Esophagus squamous epithelium (tissue), 5 donors: ENCODE measurements at places on chromosomes 4 and X.

DNA sequence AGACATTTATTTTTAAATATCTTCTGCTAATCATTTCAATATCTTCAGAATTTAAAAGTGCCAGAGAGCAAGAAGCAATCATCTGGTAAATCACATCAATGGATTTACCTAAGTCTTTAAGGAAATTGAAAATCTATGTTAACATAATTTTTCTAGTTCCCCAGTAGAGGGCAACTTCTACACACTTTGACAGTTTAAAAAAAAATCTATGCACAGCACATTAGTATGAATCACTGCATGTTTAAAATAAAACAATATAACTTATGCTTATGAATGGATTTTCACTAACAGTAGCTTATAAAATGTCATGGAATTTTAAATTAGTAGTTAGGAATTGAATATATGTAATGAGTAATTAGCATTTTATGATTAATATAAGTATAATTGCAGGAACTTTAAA lies 126.5 kb downstream of the REELD1 start:
- DNase-seq: no peak

GRCh38 chr4:185145572-185145971 lies 2.5 kb downstream of the SLC25A4 start:
- no peak for DNase-seq

- DNase-seq: no peak
Measured at GRCh38 chrX:22095286-22095685, 63.2 kb downstream of the PHEX start.

- no peak for DNase-seq
Measured at GRCh38 chr4:168811207-168811606, 198.8 kb downstream of the CBR4 start.

DNA sequence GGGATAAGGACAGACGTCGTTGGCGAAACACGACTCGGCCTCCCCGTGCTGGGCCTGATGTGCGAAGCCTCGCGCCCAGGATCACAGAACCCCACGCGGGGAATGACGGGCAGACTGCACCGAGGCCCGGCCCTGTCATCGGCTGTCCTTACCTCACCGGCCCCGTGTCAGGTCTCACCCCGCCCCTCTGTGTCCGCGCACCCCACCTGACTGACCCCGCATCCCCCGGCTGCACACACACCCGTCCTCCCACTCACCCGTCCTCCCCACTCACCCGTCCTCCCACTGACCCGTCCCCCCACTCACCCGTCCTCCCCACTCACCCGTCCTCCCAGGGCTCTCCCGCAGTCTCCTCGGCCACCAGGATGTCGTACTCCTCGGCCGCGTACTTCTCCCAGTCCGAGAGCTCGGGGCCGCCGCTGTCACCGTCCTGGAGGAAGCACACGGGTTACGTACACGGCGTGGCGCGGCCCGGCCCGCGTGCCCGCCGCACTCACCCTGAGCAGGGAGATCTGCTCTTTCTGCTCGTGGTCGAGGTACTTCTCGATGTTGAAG lies 19.8 kb upstream of the GTPBP6 start:
- DNase-seq: no peak

- DNase-seq: no peak
Measured at GRCh38 chr4:145907812-145908211, 30.8 kb downstream of the ZNF827 start.

GRCh38 chr4:105102016-105102415 lies 44.7 kb upstream of the TET2 start:
- DNase-seq: no peak

DNA sequence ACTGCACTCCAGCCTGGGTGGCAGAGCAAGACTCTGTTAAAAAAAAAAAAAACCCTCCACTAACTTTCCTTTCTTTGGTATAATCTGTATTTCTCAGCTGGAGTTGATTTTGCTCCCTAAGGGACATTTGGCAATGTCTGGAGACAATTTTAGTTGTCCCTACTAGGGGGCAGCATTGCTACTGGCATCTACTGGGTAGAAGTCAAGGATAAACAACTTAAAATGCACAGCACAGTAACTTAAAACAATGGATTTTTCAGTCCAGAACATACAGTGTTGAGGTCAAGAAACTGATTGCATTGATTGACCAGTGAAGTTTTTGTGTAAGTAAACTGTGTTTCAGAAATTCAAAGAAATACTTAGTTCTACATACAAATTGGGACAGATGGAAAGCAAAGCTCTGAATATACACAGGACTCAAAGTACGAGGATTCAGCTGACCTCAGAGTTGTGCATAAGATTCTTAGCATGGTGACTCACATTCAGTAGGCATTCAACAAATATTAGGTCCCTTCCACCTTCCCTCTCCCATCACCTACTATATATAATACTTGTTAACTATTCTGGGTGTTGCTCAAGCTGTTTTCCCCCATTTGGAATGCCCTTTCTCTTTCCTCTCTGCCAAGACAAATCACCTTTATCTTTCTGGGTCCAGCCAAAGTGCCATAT lies 8.8 kb downstream of the DDX53 start:
- DNase-seq: no peak

DNA sequence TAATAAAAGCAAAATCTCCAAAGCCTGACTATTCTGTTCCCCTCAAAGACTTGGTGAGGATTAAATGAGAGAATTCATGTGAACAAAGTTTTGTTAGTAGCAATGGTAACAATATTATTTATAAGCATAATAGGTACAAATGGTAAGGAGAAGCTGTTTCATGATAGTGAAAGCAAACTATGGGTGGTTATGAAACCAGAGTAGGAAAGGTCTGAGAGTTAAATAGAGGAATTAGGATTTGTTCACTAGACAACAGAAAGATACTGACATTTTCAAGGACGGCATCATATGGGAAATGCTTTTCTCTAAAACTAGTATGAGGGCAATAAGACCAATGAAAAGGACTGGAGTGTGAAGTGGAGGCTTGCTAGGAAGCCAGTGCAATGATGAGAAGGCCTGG lies 128.6 kb upstream of the FTHL17 start:
- no peak for DNase-seq

- DNase-seq: no peak
Measured at GRCh38 chr4:150572704-150573504, 9.0 kb upstream of the MAB21L2 start.

DNA sequence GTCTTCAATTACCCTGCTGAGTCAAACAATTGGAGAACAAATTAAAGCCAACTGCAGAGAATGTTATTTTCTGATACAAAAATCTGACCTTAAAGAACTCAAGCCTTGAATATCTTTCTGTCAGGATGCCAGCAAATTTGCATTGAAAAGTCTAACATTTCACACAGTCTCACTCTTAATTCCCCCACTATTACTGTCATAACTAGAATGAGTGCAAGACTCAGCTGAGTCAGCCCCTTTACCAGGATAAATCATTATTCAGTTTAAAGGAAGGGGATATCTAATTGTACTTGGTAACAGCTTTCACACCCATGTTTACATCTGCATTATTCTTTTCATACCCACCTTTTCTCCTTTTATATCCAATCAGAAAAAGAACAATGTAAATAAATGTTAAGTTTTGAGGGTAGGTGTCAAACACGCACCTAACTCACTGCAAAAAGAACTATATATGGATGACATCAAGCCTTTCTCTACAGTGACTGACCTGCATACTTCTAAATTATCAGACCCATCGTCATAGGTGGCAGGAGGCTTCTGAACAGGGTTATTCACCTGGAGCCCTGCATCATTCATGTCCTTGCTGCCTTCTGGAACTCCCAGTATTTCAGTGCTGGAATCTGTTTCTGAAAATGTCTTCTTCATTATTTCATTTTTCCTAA lies 117.4 kb downstream of the TMA16 start:
- no peak for DNase-seq

GRCh38 chr4:88792821-88793220 lies 95.2 kb upstream of the NAP1L5 start:
- DNase-seq: no peak

DNA sequence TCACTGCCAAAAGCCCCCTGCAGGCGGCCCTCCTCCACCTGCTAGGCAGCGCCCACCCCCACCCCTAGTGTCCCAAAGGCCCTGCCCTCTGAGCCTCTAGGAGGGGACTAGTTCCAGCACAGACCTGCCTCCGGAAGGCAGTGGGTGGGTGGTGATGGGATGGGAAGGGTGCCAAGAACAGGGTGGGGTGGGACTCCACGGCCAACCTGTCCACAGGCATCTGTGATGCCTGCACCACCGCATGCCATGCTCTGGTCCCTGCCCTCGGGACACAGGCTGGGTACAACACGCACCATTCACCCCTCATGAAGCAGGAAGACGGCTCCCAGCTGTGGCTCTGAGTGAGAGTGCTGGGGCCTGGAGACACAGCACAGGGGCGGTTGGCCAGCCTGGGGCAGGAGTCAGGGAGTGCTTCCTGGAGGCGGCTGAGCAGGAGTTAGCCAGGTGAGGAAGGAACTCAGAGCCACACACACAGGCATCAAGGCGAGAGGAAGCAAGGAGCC lies 243.1 kb upstream of the PSAPL1 start:
- no peak for DNase-seq

DNA sequence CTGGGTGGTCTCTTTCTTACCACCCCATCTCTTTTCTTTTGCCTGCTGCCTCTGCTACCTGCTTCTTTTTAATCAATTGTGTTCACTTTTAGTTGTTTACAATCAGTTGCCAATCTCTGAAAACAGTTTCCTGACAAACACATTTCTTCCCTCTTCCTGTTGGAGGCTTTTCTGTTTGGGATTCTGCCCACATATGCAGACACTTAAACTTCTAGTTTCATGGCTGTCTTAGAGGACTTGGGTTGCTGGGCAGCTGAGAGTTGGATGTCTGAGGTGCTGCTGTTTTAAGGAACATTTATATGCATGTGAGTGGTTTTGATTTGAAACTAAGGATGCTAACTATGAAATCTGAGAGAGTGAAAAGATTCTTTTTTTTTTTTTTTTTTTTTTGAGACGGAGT lies 112.3 kb upstream of the LIMCH1 start:
- no peak for DNase-seq

DNA sequence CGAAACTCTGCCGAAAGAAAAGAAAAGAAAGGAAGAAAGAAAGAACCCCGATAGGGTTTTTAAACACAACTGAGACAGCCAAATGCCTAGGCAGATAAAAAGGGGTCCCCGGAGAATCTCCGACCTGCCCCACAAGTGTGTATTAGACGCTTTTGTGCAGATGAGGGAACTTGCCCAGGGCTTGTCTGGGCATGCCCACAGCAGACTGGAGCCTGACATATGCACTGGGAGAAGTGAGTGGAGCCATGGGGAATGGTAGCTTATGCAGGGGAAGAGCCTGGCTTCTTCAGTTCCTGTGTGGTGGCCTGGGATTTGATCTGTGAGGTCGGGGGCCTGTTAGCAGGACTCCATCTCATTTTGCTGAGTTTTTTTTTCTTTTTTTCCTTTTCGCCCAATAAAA lies 199.0 kb downstream of the GPC3 start:
- no peak for DNase-seq

DNA sequence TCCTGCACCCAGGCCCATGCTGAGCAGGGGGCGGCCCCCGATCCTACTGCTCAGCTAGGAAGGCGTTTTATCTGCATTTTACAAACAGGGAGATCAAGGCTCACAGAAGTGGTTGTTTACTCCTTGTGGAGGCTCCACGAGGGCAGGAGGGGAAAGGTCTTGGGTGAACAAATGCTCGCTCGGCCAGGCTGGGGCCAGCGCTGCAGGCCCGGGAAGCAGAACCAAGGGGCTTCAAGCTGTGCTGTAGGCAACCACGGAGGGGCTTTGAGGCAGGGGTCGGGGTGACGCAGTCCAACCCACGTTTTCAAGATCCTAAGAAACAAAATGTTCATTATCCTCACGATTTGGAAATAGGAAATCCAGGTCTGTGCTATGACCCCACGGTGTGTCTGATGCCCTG lies 125.8 kb downstream of the HMX1 start:
- DNase-seq: no peak

DNA sequence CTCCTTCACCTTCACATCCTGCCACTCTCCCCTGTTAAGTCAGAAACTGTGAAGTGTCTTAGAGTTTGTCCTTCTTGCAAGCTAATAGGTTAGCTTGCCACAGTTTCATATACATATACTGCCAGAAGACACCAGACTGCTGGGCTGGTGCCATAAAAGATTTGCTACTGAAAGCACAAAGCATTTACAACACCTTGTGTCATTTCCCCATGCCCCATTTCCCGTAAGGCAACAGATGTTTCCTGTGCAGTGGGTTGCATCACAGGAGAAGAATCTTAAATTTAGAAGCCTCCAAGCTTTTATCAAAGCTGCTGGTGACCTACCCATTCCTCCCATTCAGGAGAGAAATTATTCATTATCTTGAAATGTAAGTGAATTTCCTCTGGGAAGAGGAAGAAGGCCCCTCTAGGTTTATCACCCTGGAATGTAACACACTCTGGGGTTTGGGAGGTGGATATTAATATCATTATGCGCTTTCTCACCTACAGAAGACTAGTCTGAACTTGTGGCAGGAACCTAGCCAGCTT lies 34.5 kb upstream of the RAB33B start:
- no peak for DNase-seq

DNA sequence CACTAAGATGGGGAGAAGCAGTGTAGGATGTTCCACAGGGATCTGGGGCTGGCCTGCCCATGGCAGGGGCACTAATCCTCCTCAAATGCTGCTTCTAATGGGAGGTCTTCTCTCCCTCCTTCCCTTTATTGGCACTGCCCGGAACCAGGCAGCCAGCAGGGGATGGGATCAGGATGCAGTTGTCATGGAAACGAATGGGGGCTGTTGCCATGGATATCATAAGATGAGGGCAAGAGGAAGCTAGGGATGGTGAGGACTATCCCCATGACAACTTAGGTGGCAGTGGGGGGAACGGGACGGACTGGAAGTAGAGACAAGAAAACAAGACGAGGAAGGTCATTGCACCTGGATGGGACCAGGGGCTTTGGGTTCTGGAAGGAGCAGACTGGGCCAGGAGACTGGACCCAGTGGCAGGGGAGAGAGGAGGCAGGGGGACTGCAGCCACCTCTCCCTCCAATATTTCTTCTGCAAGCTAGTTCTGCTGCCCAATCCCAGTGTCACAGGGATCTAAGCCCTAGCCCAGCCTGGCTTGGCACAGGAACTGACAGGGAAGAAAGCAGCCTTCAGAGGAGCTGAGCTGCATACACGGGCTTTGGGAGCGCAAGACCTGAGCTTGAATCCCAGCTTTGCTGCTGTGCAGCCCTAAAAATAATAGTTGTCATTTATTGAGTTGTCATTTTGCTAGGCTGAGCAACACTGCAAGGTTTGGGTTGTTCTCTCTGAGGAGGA lies 19.0 kb downstream of the IQSEC2 start:
- no peak for DNase-seq

DNA sequence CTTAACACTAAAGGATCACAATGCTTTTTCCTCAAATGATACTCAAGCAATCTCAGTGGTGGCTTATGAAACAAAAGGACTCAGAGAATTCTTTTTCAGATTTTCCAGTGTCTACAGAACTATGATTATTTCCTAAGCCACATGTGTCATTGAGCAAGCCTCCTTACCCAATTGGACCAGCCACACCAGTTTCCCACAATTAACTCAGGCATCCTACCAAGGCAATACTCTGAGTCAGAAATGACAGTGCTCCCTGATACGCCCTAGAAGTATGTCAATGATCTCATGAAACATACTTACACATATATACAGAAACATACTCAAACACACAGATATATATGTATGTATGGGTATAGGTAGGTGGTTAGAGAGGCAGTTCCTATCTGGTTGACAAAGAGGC lies 4.8 kb downstream of the ADAMTS3 start:
- no peak for DNase-seq
